Ascending aorta (tissue), 2 donors: ENCODE measurements at places on chromosomes 5 and 9.

- no peak for DNase-seq
These were observed 118.6 kb downstream of the HOMER1 start for GRCh38 chr5:79395296-79395695.

DNA sequence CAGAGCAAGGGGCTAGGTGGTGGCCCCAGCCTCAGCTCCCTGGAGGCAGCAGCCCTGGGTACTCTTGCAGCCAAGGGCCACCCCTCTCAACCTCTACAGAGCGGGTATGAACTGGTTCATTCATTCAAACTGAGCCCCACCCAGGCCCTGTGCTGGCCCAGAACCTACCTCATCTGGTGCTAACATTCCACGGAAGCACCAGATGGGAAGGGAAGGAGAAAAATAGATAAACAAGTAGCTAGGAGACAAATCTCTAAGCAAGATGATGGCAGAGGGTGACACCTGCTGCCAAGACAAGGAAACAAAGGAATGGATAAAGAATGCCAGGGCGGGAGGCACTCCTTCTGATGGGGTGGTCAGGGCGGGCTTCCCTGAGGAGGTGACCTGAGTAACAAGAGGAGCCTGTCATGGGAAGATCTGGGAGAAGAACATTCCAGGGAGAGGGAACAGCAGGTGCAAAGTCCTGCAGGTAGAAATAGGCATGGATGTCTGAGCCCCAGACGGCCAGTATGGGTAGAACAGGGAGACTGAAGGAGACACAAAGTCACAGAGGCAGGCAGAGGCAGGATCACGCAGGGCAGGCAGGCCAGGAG lies 6.1 kb downstream of the ST6GALNAC4 start:
- DNase-seq: no peak

GRCh38 chr9:79592726-79593493 lies 21.1 kb downstream of the TLE4 start:
- no peak for DNase-seq

GRCh38 chr5:134020188-134020587 lies 15.4 kb upstream of the VDAC1 start:
- no peak for DNase-seq
